Activated CD4-positive, CD25-positive, alpha-beta regulatory T cell (primary cell): ENCODE measurements at places on chromosomes 6 and 20.

GRCh38 chr6:48490658-48491057, 379.7 kb upstream of the PTCHD4 start:
- DNase-seq: no peak

- no peak for DNase-seq
Observed at GRCh38 chr6:55069132-55069781, 105.1 kb upstream of the HCRTR2 start.

GRCh38 chr20:41524980-41525613, 93.1 kb downstream of the CHD6 start:
- no peak for DNase-seq

DNA sequence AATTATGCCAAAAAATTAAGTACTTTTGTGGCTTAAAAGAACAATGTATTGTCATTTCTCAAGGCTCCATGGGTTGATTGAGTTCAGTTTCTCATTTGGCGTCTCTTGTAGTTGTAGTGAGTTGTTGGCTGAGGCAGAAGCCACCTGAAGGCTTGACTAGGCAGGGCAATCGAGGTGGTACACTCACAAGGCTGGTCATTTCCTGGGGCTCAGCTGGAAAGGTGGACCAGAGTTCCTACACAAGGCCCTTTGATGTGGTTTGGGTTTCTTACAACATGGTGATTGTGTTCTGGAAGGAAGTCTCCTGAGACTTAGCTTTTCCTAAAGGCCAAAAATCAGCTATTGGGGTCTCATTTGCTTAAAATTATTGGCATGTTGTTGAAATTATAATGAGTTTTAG, 22.6 kb downstream of the MAS1 start:
- no peak for DNase-seq

DNA sequence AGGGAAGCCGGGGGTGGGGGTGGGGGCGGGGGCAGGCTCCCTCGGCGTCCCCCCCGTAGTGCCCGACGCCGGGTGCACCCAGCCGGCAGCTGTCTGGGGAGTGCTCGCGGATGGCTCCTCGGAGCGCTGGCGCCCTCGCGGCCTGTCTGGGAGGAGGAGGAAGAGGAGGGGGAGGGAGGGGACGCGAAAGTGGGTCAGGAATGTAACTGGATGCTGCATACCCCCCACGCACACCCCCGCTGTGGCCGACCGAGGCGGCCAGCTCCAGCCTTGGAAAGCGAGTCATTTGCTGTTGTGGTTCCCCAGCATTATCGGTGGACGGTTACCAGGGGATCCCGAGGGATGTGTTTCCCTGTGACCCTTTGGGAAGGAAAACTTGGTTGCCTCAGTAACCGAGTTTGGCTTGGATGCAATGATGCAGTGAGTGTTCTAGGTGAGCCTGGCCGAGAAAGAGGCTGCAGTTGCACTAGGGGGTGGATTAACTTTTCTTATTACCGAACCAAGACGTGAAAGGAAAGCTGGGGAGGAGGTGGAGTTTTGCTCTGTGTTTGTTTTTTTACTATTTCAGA, 55.2 kb upstream of the RREB1 start:
- DNase-seq: no peak

DNA sequence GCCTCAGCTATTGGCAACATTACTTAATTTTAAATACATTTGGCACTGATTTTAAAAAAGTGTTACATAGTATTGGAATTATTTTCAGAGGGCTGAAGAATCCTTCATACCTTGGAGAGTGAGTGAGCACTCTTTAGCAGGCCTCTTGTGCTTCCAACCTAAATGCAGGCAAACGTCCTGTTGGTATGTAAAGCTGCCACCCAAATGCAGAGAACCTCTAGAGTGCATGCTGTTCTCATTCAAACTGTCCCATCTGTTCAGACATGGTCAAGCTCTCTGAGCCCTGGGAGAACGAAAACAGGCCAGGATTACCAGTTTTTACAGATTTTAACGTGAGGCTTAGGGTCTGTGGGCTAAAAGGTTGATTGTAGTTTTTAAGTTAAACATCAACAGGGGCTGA, 378.0 kb upstream of the FLRT3 start:
- no peak for DNase-seq

DNA sequence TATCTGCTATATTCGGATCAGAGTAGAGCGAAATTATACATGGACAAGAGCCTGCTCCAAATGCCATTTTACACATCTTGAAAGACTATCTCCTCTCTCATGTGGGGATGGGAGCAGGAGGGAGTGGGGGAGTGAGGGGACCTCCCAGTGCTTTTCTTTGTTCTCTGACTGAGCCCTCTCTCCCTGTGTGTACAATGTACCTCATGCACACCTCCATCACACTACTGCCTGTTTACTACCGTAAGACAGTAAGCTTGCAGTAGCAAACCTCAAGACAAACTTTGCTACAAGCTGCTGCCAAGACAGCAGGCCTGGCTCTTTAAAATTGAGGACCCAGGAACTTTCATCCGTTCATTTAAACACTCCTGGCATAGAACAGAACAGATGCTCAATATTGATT, 7.2 kb downstream of the NHSL1 start:
- no peak for DNase-seq

DNA sequence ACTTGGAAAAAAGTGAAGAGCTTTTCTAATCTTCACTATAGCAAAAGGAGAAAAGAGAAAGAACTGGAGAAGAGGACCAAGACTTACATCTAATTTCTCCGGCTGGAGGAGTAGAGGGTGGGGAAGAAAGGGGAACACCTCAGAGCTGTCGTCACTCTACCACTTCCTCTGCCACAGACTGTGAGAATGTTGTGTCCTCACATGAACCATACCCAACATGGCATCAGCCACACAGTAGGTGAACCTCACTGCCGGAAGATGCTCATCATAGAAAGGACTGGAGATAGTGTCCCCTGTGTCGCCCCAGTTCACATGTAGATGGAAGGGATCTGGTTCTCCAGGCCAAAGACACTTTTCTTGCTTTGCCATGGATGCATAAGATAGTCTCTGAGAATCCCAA, 604.4 kb upstream of the NOX3 start:
- DNase-seq: no peak

- DNase-seq: no peak
Observed at GRCh38 chr20:2840967-2841531, 504 bp downstream of the VPS16 start.

DNA sequence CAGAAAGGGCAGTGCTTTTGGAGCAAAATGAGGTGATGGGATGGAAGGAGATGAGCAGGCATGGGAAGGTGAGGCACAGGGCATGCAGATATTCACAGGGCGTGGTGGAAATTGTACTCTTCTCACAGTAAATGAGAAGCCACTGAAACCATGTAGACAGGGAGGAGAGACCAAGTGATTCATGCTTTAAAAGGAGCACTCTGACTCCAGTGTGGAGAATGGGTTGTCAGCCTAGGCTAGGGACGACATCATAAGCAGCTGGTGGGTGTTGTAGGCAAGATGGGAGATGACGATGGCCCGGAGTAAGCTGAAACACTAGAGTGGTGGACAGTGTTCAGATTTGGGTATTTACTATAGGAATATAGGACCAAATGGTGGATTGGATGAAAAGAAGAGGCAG, 18.4 kb downstream of the PDE7B start:
- no peak for DNase-seq

DNA sequence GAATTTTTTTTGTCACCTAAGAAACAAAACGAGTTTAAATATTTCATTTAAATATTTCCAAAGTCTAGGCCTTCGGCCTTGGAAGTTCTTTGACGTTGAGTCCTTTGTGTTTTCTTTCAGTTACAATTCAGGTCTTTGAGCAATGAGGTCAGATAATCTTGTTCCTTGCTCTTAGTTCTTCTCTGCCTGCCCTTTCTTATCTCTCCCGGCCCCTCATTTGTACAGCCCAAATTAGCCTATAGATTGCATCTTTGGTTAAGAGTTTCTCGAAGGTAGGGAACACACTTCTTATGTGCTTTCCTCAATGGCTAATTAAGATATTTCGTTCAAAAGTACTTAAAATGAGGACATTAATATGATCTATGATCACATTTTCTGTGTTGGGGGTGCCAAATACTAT, 18.5 kb downstream of the RPS12 start:
- no peak for DNase-seq

DNA sequence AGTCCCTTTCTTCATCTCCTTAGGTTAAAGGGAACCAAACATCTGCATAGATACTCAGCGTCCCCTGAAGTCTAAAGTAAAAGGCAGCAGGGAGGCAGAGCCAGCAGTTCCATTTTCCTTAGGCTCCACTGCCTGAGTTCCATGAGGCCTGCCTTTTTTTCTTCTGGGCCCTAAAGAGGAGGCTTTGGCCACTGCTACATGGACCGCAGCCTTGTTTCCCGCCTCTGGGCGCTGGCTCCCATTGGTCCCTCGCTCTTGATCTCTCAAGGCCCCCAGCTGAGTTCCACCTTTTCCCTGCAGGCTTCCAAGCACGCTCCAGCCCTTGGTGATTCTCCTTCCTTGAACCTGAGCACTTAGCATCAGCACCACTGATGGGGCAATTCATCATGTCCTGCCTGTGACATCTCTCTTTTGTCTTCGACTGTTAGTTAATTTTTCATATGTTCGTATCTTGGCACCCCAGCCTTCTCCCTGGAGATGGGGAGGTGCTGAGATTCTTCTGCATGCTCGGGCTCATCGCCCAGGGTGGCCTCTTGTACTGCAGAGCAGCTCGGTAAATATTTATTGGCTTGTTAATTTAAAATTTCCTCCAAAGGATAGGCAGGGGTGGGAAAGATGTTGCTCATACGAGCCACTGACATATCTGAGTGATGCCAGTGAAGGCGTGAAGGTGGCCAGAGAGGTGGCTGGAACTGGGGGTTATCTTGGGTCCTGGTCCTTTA, 3.4 kb downstream of the MLN start:
- no peak for DNase-seq
